Stimulated activated CD4-positive, alpha-beta T cell treated with anti-CD3 and anti-CD28 coated beads, TNF-alpha, amount 100 ng/mL, for 24 hours (primary cell): ENCODE measurements at places on chromosomes 6 and 20.

DNA sequence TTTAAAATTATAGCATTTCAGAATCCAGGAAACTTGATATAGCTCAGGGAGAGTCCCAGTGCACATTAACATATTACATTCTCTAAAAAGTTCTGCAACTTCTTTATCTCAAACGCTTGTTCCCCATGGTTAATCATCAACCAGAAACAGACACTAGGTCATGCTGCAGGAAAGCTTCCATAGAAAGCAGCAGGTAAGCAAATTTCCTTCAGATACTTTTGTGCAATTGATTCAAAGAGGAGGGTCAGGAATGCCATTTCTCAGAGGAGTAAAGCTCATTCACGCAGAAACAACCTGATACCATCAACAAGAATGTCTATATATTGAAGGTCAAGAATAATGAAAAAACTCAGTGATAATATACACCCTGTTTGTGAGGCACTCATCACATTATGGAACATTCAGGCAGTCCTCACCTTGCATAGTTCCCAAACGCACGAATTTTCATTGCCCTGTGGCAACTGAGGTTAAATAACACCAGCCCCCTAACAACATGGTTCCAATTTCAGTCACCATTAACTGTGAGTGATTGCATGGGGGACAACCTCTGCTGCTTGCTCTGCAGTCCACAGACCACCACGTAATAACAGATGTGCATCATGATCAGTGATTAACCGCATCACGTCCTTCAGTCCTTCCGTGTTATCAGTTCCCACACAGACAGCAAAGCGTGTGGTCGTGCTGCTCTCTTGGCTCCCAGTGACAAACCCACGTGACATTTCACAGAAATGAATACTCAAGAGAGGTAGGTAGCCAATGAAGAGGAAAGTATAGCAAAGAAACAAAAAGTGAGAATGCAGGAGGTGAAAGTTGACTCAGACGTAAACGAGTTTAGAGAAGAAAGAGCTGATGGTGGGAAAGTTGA lies 95.7 kb downstream of the LY86 start:
- no peak for DNase-seq

DNA sequence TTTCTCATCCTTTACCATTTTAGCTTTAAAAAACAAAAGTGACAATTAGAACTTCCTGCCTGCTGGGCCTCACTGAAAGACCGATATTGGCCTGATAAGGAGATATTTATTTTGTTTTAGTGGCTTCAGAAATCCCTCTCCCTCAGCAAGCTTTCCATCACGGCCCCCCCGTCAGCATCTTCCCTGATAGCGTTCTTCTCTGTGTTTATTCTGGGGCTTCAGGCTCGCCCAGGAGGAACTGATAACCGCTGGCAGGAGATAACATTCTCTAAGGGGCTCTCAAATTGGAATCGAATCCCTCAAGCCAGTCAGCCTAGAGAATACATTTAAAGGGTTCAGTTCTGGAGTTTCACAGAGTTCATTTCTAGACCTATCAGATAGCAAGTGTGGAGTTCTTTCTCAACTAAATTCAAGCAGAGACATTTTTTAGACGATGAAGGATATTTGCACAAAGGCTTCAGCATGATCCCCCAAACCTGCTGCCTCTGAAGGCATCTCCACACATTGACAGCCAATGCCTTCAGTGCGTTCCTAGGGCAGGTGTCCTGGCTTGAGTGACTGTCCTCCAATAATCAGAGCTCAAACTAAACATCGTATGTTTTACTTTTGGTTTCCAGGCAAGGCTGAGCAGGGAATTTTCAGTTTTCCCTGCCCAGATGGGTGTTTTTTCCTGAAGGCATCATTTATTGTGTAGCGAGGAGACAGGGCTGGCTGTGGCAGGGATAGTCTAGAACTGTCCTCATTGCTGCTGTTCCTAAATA lies 17.0 kb downstream of the PRDM1 start:
- no peak for DNase-seq

DNA sequence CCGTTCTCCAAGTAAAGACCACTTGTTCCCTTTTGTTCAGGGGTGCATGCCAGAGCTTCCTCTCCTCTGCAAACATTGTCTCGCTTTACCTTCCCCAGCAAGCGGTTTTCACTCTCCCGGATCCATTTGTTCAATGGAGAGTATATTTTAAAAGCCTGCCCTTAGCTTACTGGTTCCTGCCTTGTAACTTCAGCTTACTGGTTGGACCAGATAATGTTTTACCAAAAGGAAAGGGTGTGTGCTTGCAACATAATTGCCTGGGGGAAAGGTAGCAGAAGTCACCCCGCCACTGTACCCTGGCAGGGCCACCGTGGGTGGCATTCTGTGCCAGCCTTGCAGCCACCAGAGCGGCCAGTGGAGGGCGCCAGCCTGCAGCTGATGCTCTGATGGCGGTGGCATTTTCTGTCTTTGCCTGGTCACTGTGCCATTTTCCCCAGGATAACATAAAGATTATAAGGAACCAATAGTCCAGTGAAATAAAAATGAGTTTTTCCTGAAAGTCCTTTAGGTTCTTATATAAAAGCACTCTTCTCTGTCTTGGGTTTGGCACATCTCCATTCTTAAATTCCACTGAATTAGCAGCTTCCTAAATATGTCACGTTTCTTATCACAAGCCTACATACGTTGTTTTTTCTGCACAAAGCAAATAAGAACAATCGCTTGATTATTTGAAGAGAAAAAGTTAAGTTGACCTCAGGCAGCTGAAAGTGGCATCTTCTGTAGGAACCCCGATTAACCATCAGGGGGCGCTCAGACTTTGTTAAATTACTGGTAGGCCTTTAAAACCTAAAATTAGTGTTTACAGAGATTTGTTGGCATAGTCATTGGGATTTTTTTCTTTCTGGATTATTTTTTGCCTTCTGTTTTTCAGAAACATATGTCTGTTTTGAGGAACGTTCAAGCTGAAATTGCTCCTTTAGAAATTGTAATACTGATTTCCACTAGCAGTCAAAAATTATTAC lies 67.4 kb upstream of the XRN2 start:
- peak; percentile 24 for DNase-seq

GRCh38 chr20:46701986-46702385 lies 7.5 kb upstream of the SLC2A10 start:
- DNase-seq = no peak

- no peak for DNase-seq
These were observed 41.6 kb downstream of the MRAP2 start for GRCh38 chr6:84074988-84075781.

- no peak for DNase-seq
These were observed 11.1 kb downstream of the LAMA5 start for GRCh38 chr20:62355878-62356588.

DNA sequence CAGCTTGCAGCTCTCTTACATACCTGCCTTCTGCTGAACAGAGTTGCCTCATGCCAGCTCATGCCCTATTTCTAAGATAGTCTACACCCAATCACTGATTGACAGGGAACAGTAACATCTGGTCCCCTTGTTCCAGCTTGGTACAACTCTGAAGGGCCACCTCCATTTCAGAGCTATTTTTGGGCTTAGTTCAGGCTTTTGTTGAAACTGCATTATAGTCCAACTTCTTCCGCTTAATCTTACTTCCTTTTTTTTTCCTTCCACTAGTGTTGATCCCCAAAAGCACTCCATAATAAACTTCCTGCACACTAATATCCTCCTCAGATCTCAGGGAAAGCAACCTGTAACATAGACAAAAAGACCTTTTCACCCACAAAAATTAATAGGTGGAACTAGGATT lies 65.7 kb upstream of the TNFRSF21 start:
- no peak for DNase-seq

DNA sequence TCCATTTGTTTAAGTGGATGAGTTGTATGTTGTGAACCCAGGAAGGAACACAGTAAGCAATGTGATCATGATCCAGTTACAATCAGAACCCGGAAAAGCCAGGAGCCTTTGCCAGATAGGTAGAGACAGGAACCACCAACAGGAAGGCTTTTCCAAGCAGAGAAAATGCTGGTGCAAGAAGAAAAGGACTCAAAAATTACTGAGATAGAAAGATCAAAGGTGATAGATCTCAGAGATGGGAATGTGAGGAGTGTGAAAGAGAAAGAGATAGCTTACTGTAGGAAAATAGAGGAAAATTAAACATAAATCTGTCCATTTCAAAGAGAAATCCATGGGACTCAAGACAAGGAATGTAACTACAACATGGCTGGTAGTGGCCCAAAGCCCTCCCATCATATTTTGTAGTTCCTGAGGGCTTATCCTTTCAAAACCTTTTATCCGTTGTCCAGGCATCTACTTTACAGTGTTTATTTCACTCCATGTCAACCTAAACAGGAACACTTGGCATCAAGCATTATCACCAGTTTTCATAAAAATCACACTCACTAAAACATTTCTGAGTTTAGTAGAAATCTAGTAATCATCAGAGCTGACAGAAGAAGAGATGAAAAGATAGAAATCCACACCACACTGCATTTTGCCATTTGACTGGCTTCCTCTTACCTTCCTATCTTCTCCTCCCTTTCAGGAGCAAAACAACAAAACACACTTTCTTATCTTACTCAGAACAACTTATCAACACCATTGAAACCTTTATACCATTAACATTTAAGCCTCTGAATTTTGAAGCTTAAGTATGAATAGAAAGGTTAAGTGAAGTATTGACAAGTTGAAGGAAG lies 44.5 kb upstream of the STXBP5 start:
- no peak for DNase-seq

GRCh38 chr6:2508071-2508470 lies 242.7 kb downstream of the MYLK4 start:
- DNase-seq = no peak

DNA sequence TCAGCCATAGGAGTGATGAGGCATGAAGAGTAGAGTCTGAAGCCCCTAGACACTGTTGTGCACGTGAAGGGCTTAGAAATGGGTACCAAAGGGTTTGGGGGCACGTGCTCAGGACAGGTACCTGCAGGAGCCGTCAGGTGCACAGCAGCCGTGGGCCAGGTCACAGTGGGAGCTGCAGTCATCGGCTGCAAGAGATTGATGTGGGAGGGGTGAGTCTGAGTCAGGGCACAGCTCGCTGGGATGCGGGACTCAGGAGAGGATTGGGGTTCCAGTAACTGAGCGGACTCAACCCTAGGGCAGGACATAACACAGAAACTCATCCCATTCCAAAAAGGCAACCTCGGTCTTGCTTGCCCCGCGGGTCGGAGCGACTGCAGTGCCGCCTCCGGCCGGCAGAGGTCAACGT lies 1.1 kb downstream of the DLK2 start:
- DNase-seq = peak; percentile 37

DNA sequence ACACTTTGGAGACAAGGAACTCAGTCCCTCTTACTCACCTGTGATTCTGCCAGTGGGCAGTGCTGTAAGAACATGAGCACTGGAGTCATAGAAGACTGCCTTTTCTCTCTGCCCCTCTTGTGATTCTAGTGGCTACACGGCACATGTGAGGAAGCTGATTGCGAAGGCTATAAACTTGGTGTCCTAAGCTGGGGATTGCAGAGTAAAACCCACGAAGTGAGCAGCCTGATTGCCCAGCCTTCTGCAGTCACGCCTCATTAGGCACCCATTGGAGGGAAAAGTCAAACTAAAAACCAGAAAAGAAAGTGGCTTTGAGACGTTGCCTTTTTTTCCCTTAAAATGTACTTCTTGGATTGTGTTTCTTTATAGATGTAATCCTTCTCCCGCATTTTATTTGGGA lies 748.4 kb upstream of the CHD6 start:
- no peak for DNase-seq

- no peak for DNase-seq
These were observed 346.8 kb upstream of the CNR1 start for GRCh38 chr6:88512951-88513350.

DNA sequence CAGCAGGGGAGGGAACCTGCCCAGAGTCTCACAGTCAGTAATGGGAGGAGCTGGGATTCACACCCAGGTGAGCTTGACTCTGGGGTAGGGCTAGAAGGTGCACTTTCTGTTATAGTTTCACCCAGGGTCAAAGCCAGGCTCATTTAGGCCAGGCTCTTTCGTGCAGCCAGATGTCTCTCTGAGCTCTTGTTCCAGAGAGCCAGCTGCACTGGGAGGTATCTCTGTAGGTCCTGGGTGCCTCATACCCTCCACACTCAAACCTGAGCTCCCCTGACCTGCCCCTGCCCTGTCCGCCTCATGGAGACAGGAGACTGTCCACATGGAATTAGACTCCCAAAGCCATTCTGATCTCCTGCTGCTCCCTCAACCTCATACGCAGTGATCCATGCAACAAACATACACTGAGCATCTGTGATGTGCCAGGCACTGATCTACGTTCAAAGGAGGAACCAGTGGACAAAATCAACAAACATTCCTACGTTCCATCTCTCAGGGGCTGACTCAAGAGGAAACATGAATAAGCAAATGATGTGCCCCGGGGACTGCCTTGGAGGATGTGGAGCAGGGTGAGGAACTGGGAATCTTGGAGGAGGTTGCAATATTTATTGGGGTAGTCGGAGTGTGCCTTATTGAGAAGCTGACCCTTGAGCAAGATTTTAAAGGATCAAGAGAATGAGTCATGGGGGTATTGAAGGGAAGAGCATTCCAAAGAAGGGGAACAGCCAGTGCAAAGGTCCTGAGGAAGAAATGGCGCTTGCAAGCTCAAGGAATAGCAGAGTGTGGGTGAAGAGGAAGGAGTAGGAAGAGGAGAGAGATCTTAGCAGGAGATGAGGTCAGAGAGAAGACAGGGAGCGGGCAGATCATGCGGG lies 71.3 kb upstream of the TOX2 start:
- DNase-seq = no peak

DNA sequence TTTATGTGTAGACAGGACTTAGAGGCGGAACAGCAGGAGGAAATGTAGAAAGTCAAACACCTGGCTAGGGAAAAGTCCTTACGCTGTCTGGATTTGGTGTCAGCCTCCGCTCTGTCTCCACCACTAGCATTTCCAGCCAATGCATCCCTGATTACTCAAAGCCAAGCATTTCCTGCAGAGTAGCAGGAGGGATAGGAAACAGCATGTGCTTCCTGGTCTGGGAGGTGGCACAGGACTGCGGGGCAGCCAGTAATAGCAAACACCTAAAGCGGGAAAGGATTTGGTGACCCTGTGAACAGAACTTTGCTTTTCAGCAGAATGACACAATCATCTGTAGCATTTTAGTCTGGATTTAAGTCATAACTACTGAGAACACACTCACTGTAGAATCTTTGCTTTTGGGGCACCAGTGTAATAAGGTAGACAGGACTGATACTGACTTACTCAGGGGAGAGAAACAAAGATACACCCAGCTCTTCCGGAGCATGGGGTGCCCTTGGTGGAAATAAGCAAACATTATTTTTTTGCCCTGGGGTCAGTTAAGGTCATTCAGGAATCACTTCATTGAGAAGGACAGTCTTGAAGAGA lies 133.3 kb upstream of the AHI1 start:
- DNase-seq = no peak

- no peak for DNase-seq
These were observed 21.4 kb upstream of the MAPRE1 start for GRCh38 chr20:32798046-32798981.

GRCh38 chr20:24953209-24953575 lies 4.1 kb downstream of the CST7 start:
- DNase-seq = no peak
